ELF-1 (cell line): ENCODE measurements at places on chromosomes 11 and 22.
A peak's percentile ranks its signal among the peaks of the same experiment; 100 is the strongest.

- no peak for DNase-seq
Observed at GRCh38 chr22:47165338-47166032, 403.0 kb downstream of the TBC1D22A start.

DNA sequence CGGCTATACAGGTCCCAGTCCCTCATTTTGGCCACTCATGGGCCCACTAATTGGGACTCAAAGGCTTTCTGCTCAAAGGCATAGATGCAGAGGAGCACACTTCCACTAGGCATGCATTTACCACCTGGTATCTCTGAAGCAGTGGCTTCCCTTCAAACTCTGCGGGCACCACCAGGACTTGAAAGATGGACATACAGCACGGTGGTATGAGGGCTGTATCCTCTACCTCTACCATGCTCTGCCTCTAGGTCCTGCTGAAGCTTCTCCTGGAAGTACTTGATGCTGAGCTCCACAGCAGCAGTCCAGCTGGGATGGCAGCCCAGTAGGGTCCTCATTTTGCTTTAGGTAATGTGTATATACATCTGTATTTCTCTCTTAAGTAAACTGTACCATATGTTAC lies 49.9 kb downstream of the RAB6A start:
- DNase-seq = no peak

- no peak for DNase-seq
Observed at GRCh38 chr11:102734650-102735049, 9.9 kb upstream of the MMP8 start.

- peak; percentile 27 for DNase-seq
Observed at GRCh38 chr11:26983645-26984044, 10.3 kb upstream of the FIBIN start.

DNA sequence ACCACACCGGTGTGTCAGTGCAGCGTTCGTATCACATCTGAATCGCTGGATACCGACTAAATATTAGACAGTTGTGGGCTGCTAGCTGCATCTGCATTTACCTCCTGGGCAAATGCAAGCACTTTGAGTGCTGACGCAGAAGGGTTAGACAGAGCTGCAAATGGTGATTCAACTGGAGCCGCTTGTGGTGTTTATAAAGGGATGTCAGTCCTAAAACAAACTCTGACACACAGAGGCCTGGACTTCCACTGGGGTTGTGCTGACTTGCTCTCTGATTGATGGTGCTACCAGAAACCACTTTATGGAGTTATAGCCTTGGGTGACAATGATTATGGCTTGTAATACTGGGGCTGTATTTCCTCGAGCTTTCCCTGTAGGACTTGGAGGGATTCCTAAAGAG lies 374.4 kb downstream of the NTM start:
- DNase-seq = no peak

GRCh38 chr11:84430661-84431060 lies 1144.5 kb upstream of the CCDC90B start:
- DNase-seq = peak; percentile 8
